Stimulated activated CD4-positive, alpha-beta T cell treated with anti-CD3 and anti-CD28 coated beads, Interleukin-1b, Interleukin-23, amount 100 ng/mL, for 1 hour (primary cell): ENCODE measurements at places on chromosomes 11 and 22.
A peak's percentile ranks its signal among the peaks of the same experiment; 100 is the strongest.

GRCh38 chr11:66243782-66244535, 24.5 kb upstream of the RAB1B start:
- DNase-seq = no peak

DNA sequence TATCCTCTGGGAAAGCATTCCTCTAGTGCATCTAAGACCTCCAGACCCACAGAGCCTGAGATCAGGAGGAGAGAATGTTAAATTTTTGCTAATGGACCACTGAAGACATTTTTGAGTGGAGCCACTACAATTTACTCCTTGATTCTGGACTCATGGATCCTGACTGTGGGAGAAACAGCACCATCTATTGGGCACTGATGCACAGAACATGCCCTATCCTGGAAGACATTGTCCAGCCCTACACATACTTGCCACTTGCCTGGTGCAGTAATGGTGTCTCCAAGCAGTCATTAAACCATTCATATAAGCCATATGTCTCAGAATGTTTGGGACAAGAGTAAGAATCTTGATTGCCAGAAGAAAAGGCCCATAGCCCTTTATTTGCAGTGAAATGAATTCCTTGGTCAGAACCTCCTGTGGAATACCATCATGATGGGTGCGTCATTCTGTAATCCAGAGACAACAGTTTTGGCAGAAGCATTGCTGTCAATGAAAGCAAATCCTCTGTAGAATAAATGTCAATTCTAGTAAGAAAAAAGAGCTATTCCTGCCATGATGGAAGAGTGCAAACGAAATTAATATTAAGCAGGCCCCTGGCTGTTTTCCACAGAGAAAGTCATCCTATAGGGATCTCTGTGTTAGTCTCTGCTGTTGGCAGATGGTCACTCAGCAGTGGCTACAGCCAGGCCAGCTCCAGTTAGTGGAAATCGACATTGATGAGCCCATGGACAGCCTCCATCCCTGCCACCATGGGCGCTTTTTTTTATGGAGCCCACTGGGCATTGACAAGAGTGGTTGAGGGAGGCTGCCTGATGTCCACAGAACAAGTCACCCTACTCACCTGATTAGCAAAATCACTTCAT, 43.5 kb downstream of the GGTLC2 start:
- DNase-seq = no peak

GRCh38 chr11:124331873-124332272, 11.9 kb upstream of the OR8D2 start:
- no peak for DNase-seq

- DNase-seq = no peak
These were observed 9.8 kb downstream of the KCNJ1 start for GRCh38 chr11:128857341-128857740.

DNA sequence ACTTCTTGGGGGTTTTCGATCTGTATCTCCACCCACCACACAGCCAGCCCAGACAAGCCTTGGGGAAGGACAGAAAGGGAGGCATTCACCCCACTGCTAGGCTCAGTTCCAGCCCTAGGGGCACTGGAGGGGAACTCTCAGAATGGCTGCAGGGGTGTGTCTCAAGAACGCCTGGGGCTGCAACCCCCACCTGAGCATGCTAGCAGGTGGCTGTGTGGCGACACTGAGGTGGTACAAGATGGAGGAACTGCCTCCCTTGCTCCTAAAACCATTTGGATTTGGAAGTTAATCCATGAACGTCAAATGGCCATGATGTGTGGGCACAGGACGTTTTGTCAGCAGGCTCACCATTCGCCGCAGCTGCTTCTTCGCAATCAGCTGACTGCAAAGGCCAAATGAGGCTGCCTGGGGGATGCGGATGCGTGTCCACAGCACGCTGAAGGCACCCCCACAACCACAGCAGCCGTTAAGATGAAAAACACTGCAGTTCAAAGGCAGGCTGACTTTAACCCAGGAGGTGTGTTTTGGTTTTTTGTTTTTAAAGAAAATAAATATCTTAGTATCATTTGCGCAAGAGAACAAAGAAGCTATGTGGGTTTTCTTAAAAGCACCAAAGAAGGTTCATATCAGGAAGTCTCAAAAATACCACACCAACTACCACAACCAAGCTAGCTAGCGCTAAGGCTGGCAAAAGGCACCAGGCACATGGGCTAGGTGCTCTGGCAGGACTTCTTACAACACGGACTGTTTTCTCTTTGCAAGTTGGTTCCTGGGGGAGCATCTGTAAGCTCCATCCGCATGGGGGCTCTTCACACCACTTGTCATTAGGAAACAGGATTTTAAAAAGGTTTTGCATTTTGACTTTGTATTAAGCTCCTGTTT, 22.2 kb upstream of the NAP1L4 start:
- no peak for DNase-seq

DNA sequence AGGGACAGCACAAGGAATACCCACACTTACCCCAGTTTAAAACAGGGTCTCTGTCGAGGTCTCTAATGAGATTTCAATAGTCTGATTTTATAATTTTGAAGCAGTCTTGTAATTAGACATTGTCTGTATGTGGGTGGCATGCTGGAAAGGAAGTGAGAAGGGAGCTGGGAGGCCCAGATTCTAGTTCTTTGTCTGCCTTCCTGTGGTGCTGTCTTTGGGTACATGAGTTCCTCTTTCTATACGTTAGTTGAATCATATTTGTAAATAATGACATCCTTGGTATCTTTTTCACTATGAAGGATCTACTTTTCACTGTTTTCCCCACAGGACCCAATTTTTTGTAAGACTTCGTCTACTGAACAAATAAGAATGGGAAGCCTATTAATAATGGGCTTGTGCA, 42.0 kb upstream of the TENM4 start:
- no peak for DNase-seq

DNA sequence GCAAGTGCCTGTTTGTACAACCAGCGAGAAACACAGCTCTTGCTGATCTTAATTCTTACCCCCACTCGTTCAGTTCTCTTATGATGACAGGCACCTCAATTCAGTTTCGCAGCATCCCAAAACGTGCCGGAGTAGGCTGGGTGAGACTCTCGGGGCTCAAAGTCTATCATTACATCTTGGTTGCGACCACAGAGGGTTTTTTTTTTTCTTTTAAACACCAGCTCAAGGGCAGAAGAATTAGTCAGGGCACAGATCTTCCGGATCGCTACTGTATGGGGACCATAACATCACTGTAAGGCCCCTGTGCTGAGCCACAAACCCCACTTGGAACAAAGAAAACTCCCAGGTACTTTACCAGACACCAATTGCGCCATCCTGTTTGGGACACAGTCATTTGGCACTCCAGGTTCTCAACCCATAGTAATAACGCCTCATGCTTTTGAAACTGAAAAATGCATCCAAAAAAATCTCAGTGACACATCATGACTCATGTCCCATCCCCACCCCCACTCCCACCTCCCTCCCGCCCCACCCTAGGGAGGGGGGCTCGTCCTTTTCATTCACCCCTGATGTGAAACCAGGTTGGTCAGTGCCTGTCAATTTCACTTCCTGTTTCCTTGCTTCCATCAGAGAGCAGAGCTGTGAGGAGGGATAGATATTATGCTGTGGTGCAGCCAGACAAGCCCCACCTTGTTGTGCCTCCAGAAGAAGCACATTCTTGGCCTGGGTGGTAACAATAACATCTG, 41.0 kb upstream of the CD5 start:
- DNase-seq = peak; percentile 77

DNA sequence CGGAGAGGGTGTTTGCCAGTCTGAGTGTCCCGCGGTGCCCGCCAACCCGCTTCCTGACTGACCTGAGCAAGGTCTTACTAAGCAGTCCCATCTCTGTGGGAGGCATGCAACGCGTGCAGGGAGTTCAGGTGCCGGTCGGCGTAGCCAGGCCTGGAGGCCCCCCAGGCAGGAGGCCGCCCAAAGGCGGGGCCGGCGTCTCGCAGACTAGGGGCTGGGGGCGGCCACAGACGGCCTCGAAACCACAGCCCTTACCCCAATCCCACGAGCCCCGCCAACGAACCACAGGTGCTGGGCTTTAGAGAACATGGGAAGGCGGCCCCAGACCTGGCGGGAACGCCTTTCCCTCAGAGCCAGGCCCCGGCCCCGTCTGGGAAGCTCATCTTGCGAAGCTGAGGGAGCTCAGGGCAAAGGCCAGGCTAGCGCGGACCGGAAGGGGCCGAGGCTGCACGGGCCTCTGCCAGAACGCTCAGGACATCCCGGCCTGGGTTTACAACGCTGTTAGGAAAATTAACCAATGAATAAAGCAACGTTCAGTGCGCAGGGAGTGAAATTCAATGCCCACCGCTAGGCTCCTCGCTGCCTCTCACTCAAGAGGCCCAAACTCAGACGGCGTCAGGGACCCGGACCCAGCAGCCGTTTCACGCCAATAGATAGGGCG, 2.1 kb upstream of the MTFP1 start:
- DNase-seq = no peak

- DNase-seq = no peak
These were observed at the start of gene POU2AF3 for GRCh38 chr11:111298413-111299100. POU2AF3 (plus strand) TSS chr11:111298546; CDS start chr11:111298582, 36 bp downstream.

DNA sequence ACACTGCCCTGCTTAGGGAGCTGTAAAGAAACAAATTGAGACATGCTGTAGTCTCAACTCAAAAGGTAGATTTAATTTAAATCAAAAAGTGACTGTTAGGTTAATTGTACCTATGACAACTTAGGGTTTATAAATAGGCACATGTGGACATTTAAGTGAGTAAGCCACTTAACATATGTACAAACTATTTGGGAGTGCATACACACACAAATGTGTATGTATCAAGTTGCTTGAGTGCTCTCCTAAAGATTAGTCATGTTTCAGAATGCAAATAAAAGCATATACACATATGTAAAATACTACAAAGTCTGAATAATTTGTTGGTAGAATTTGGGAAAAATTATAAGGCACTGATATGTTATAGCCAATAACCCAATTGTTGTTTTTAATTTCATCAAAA, 1435.7 kb downstream of the LRRC4C start:
- no peak for DNase-seq

DNA sequence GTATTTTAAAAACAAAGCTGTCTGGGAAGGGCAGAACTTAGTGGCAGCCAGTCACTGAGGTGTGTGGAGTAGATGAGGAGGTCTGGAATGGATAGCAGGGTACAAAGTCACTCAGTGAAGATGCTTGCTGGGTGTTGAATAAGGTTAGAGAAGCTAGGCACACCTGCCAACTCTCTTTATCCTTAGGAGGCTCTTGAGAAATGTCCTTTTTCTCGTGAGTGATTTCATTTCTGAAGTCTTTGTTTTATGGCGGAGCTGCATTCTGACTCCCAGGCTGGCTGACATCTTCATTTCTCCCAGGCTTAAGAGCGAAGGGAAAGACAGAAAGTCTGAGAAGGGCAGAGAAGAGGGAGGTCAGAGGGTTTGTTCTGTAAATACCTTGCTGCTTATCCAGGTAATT, 31.0 kb downstream of the CECR2 start:
- DNase-seq = no peak

DNA sequence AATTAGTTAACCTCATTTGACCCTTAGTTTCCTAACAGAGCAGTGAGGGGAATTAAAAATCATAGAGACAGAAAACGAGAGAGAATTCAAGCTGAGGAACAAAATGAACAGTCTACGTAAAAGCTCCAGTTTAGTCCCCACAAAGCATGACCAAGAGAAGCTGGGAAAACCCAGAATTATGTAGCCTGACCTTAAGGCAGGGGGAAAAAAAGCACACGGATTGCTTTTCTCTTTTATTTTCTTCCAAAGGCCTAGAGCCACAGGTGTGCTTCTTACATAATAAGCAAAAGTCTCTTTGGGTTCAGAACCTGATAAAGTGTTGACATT, 514 bp upstream of the AMBRA1 start:
- no peak for DNase-seq

DNA sequence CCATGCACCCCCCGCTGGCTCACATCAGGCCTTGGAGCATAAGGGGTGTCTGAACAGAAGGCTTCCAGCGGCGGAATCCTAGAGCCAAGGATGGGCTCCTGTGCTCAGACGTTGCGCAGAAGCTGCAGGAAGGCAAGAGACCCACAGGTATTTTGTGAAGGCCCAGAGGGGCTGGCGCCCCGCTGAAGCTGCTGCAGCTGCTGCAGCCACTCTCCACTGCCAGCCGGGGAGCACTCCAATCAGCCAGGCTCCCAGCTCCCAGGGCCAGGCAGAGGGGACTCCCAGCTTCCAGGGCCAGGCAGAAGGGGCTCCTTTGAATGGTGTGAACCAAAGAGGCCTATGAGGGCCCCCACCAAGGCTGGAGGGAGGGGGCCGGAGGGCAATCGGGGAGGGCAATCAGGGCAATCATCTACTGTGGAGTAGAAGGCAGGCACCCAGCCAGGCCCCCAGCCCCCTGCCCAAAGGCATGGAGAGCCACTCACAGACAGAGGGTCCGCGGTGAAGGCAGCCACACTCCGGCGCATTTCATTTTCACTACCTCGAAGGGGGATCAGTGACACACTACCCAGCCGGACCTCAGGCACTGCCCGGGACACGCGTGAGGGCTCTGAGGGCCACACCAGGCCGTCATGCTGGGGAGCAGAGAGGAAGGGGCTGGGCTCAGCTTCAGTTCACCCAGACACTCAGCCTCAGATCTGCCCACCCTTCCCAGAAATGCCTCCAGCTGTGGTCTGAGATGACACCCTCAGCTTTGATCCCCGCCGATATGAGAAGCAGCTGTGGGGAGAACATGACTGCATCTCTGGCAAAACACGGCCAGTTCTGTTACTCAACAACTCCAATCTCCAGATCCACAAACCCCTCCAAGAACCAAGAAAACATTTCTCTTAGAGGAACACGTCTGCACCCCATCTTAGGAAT, 11.6 kb upstream of the PDE2A start:
- DNase-seq = no peak

- DNase-seq = no peak
These were observed 23.1 kb upstream of the CAPRIN1 start for GRCh38 chr11:34028425-34028824.

- no peak for DNase-seq
These were observed 106.9 kb downstream of the TBC1D22A start for GRCh38 chr22:46869329-46869728.

DNA sequence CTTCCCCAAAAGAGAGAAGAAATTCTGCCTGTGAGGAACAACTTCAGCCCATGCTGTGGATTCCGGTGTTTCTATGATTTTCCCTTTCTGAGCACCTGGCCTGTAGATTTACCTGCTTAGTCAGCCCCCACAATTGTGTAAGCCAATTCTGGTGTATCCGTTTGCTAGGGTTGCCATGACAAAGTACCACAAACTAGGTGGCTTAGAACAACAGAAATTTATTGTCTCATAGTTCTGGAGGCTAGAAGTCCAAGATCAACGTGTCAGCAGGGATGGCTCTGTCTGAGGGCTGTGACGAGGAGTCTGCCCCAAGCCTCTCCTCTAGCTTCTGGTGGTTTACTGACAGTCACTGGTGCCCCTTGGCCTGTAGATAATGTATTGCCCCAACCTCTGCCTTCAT, 15.9 kb upstream of the CYB5R2 start:
- no peak for DNase-seq

GRCh38 chr11:47152126-47152952, 24.3 kb downstream of the ARFGAP2 start:
- DNase-seq = no peak

GRCh38 chr22:50264104-50264745, 2.7 kb upstream of the MAPK12 start:
- DNase-seq = no peak
